ENCODE measurements at places on chromosomes 4 and X.

DNA sequence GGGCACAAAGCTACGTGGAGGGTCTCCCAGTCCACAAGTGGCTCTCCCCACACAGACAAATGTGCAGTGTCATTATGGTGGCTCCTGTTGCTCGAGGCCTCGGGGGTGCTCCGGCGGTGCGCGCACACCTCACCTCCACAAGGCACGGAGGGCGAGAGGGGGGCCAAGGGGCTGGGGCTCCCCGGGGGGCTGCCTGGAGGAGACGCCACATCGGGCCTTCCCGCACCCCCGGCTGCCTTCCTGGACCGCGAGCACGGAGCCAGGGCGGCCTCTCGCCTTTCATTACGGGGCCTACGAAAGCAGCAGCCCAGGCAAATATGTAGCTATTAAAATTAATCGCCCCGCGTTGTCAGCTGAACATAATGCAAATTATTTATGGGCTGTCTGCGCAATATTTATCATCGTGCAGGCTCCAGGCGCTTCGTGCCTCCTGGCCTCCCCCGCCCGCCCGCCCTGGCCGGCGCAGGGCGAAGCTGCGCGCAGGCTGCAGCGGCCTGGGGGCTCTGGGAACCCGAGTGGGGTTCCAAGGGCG lies 70.8 kb upstream of the BCOR start:
- DNase-seq, result no peak

GRCh38 chr4:160562661-160563060 lies 1459.8 kb downstream of the RAPGEF2 start:
- no peak for DNase-seq

DNA sequence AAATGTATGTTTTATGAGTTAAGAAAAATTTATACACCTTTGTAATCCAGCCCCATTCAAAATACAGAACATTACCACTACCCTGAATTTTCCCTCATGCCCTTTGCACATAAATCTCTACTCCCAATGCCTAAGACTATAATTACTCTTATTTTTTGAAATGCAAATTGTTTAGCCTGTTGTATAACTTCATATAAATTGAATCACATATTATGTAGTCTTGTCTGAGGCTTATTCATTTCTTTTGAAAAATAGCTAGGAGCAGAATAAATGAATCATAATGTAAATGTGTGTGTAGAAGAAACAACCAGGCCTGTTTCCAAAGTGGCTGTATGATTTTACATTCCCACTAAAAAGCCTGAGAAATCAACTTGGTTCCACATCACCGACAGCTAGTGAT lies 319.8 kb downstream of the DCAF12L2 start:
- DNase-seq, result no peak

- peak; percentile 95 for DNase-seq
These were observed at the start of gene ELMOD2 for GRCh38 chr4:140523857-140524742. Gene ELMOD2, plus strand, starts transcription at chr4:140524168. Its CDS starts 1,261 bp downstream, at chr4:140525429.

DNA sequence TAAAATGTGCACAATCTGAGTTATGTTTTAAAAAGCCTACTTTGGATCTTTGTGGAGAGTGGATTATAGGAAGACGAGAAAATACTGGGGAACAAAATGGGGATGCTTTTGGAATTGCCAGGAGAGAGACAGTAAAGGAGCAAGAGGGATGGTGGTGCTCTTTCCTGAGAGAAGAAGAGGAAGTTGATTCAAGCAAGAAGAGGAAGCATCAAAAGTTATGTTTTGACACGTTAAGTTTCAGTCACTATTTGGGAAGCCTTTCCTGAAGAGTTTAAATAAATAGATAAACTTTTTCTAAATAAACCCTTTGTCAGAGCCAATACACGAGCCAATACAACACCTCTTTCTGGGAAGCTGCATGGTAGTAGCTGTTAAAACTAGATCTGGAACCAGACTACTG lies 394.1 kb downstream of the GALNTL6 start:
- no peak for DNase-seq

GRCh38 chr4:35399912-35400311 lies 844.4 kb downstream of the ARAP2 start:
- no peak for DNase-seq

DNA sequence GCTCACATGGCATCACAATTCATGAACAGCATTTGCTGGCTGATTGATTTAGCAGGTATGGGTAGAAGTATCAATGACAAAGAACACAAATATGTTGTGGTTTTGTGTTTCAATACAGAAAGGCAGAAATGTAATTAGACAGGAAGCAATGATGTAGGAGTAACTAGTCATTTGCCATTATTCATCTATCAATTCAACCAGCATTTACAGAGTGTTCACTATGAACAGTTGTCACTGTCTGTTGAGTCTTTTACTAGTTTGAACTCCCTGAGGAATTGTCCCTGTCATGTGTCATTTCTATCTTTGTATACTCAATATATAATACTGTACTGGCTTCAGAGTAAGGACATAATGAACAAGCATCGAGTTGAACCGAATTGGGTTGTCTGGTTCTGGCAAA lies 51.5 kb upstream of the ARHGAP24 start:
- no peak for DNase-seq

- DNase-seq, result no peak
These were observed 113.5 kb downstream of the RAP1GDS1 start for GRCh38 chr4:98374643-98375042.

- no peak for DNase-seq
These were observed 346.4 kb downstream of the ZNF674 start for GRCh38 chrX:46198858-46199257.

GRCh38 chr4:173827707-173828106 lies 297.7 kb upstream of the HAND2 start:
- no peak for DNase-seq

GRCh38 chr4:108417923-108418322 lies 202.5 kb upstream of the RPL34 start:
- no peak for DNase-seq

DNA sequence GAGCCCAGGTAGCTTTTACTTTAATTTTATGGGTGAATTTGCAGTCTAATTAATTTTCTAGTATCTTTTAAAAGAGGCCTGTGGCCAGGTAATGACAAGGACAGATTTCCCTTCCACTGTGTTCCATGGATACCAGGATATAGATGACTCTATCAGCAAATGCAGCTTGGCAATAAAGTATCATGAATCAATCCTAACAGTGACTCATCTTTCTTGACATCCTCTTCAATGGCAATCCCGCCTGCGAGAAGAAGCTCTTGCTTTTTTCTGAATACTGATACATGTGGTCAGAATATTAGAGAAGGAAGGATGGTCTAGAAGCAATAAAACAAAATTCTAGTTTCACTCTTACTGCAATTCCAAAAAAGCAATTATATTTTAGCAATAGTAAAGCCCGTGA lies 267.8 kb downstream of the DTHD1 start:
- no peak for DNase-seq

- no peak for DNase-seq
These were observed 750 bp downstream of the TMEM129 start for GRCh38 chr4:1720163-1720983.

- DNase-seq, result no peak
These were observed 10.0 kb downstream of the BEX3 start for GRCh38 chrX:103386332-103386731.

DNA sequence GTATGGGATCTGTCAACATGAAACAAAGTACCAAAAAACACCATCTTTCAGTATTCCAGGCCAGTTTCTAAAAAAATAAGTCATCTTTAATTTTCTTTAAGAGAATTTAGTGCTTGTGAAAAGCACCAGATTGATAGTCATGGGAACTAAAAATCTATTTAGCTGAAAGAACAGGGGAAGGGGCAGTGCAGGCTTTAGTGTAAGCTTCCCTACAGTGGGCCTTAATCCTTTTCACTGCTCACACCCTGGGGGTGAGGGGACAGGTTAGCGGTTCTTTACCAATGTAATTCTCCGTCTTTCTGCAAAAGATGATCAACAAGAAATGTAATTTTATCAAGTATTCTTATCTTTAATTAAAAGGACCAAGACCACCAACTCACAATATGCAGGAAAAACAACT lies 47.1 kb downstream of the CHIC2 start:
- DNase-seq, result no peak

DNA sequence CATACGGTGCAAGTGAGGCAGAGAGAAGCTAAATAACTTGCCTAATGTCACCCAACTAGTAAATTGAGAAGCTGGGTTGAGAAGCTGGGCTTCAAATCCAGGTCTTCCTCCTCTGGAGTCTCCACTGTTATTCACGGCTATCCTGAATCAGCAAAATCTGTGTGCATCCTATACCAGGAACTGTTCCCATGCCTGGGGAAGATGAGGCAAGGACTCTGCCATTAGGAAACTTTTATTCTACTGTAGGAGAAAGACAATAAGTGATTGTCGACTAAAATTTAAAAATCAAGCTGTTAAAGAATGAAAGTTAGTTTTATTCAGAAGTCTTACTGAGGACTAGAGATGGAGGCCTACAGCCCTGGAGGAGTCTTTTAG lies 872 bp upstream of the TEC start:
- DNase-seq, result no peak

GRCh38 chr4:140789759-140790158 lies 33.6 kb upstream of the TBC1D9 start:
- no peak for DNase-seq

DNA sequence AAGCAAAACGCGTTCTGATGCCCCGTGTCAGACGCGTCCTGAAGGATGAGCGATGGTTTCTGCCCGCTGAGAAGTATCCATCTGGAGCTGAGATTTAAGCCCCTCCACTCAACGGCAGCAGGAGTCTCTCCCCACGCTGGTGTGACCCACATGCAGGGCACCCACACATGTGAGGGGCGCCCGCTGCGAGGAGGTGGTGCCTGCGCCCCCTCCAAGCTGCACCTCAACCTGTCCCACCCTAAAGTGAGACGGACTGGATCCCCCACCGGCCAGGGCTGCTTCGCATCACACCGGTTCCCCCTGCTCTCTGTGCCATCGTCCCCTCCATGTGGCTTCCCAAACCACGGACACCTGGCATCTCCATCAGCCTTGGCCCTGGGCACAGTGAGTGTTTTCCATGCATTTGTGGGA lies 4.5 kb upstream of the PDE6B start:
- no peak for DNase-seq

- no peak for DNase-seq
These were observed 3.4 kb downstream of the GPKOW start for GRCh38 chrX:49120091-49120490.

DNA sequence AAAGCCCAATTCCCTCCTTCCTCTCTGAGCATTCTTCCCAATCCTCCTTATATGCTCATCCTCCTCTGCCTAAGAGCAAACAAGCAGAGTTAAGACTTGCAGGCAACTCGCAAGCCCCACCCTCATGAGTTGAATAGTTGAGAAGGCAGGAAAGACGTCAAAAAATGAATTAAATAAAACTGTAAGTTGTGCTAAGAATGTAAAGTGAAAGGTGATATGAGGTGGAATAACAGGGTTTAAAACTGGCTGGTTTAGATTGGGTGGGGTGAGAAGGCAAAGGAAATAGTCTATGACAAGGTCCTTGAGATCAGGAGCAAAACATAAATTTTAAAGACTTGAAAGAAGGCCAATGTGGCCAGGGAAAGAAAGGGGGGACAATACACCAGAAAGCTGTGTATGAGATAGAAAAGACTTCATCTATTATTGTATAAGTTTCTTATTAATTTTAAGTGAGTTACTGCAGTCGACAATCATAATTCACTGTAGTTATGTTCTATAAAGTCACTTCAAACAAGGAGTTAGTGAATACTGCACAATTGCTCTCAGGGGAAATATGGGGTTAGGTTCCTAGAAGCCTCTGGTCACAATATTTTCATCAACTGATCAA lies 124.9 kb downstream of the RELL1 start:
- no peak for DNase-seq

Data from stimulated activated CD4-positive, alpha-beta T cell treated with anti-CD3 and anti-CD28 coated beads, Interleukin-2, amount 100 ng/mL, for 48 hours (primary cell).